HFFc6 (cell line): ENCODE measurements at places on chromosomes 2 and 18. TPM values are rescaled to one million over a fixed set of nuclear protein-coding genes. Genes with fewer than 3 reads are reported as not detected.

The KANSL1L gene
- 4.6 to 5.7 TPM (median 5.2 TPM) in 3 replicates for total RNA-seq

The NOSTRIN gene
- total RNA-seq: not detected in 3 replicates

The PKP4 gene
- total RNA-seq: 39.0 to 43.4 TPM (median 39.2 TPM) in 3 replicates

DNA sequence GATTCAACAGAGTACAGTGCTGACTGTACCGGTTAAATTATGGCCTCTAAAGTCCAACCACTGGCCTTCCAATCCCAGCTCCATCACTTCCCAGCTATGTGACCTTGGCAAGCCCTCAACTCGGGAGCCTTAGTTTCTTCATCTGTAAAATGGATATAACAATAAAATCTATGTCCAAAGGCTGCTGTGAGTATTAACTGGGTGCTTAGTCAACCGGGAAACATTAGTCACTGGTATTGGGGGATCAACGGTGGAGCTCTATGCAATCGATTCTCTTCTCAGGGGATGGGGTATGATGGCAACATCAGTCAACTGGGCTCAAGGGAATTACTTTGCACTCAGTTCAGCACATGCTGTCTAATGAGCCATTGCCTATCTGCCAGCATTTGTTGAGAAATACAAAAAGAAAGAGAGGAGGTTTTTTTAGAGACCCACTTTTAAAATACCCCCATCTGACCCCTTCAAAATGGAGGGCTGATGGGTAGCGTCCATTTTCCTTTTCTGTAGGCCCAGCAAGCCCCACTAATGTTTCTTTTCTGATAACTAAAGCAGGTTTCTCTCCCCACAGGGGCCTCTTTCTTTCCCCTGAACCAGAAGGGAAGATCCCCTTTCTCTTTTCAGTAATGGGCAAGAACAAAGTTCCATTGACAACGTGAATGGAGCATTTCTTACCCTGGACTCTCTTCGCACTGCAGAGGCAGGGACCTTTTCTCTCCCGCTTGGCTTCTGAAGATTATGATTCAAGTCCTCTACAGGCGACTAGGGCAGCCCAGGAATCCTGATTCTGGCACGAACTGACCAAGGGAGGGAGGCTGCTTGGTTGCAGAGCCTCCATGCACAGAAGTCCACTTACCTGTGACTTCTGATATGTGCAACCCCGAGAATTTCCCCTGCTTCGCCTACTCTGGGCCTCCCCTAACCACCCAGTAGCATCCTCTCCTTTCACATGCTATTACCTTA lies 8.7 kb upstream of the AGFG1 start:
- H3K4me1 ChIP-seq: peaks cover 70% of the 10 kb centered on the region
- no peaks in the 10 kb centered on the region for H3K27me3 ChIP-seq
- no peak overlapping the region for H3K27ac ChIP-seq
- no peak for DNase-seq

DNA sequence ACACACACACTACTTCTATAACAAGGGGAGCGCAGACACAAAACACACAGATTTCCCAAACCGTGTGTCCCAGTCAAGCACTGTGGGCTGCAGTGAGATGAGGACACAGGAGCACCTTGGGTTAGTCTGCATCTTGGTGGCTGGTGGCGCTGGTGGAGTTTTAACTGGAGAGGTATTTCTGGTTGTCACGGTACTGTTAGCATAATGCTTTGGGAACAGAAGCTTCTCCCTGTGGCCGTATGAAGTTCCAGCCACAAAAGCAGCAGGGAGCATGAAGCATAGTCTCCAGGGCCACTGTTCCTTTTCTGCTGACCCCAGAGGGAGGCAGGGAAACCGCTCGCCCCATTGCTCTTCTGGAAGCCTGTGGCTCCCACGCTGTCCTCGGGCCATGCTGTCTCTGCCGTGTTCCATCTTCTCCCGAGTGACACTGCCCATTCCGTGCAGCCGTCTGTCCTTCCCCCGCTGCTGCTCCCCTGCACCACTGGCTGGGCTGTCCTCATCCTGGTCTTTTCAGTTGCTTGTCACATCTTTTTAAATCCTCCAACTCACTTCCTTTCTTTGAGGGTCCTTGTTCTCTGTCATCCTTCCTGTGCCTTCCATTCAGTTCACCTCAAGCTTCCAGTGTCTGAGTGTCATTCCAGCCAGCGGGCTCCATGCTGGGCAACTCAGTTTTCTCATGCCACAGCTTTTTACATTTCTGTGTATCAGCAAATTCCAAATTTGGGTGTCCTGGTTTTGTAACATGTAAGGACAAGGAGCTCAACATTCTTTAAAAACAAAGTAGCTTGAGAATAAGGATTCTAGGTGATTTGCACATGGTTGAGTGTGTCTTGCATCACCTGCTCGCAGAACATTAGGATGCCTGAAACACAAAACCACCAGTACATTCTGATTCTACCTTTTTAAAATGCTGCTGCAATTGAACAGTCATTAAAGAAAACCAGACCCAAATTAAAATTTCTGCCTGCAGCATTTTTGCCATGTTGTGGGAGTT lies 125.0 kb downstream of the MTCL1 start:
- peaks cover 5% of the 10 kb centered on the region for H3K27me3 ChIP-seq
- H3K27ac ChIP-seq: peak overlapping the region; percentile 36; the same call in 1 of the 2 replicates
- H3K4me3 ChIP-seq: no peak overlapping the region
- H3K36me3 ChIP-seq: peaks cover 69% of the 10 kb centered on the region
- H3K4me1 ChIP-seq: peaks cover 39% of the 10 kb centered on the region

- DNase-seq: no peak
- no peak overlapping the region for H3K27ac ChIP-seq
- no peaks in the 10 kb centered on the region for H3K27me3 ChIP-seq
- H3K4me3 ChIP-seq: no peak overlapping the region
- no peaks in the 10 kb centered on the region for H3K36me3 ChIP-seq
These were observed 603.8 kb downstream of the ERBB4 start for GRCh38 chr2:211934811-211935210.

GRCh38 chr2:192026825-192027120 lies 168.0 kb downstream of the TMEFF2 start:
- H3K36me3 ChIP-seq: no peaks in the 10 kb centered on the region
- no peak overlapping the region for H3K27ac ChIP-seq
- DNase-seq: no peak
- H3K27me3 ChIP-seq: no peaks in the 10 kb centered on the region; the same call in 1 of the 2 replicates

- H3K27ac ChIP-seq: no peak overlapping the region
- DNase-seq: no peak
- no peaks in the 10 kb centered on the region for H3K4me1 ChIP-seq
- no peak overlapping the region for H3K4me3 ChIP-seq
These were observed 116.4 kb upstream of the FANCL start for GRCh38 chr2:58357521-58357920.

GRCh38 chr18:12843420-12844350 lies 40.4 kb downstream of the PTPN2 start:
- H3K27ac ChIP-seq: no peak overlapping the region
- peaks cover 49% of the 10 kb centered on the region for H3K4me1 ChIP-seq
- H3K36me3 ChIP-seq: peaks cover 14% of the 10 kb centered on the region
- no peaks in the 10 kb centered on the region for H3K27me3 ChIP-seq
- no peak for DNase-seq

GRCh38 chr2:44715671-44716081 lies 225.8 kb upstream of the SIX3 start:
- no peak overlapping the region for H3K4me3 ChIP-seq
- H3K36me3 ChIP-seq: no peaks in the 10 kb centered on the region
- peaks cover 12% of the 10 kb centered on the region for H3K4me1 ChIP-seq
- DNase-seq: peak; percentile 60

DNA sequence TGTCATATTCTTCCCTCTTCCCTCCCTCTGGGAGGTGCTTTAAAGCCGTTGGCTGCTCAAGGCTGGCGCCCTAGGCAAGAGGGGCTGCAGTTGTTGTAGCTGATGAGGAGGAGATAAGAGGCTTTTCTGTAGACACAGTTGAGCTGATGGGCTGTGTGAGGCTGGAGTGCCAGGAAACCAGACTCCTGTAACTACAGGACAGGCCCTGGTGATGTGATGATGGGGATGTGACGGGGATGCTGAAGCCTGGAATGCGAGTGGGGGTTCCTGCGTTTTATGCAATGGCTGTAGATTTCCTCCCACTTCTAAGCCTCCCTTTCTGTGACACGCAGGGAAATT lies 5.7 kb upstream of the EFR3B start:
- no peak for DNase-seq
- peaks cover 42% of the 10 kb centered on the region for H3K27me3 ChIP-seq
- peaks cover 7% of the 10 kb centered on the region for H3K4me1 ChIP-seq
- H3K36me3 ChIP-seq: peaks cover 5% of the 10 kb centered on the region
- no peak overlapping the region for H3K4me3 ChIP-seq

DNA sequence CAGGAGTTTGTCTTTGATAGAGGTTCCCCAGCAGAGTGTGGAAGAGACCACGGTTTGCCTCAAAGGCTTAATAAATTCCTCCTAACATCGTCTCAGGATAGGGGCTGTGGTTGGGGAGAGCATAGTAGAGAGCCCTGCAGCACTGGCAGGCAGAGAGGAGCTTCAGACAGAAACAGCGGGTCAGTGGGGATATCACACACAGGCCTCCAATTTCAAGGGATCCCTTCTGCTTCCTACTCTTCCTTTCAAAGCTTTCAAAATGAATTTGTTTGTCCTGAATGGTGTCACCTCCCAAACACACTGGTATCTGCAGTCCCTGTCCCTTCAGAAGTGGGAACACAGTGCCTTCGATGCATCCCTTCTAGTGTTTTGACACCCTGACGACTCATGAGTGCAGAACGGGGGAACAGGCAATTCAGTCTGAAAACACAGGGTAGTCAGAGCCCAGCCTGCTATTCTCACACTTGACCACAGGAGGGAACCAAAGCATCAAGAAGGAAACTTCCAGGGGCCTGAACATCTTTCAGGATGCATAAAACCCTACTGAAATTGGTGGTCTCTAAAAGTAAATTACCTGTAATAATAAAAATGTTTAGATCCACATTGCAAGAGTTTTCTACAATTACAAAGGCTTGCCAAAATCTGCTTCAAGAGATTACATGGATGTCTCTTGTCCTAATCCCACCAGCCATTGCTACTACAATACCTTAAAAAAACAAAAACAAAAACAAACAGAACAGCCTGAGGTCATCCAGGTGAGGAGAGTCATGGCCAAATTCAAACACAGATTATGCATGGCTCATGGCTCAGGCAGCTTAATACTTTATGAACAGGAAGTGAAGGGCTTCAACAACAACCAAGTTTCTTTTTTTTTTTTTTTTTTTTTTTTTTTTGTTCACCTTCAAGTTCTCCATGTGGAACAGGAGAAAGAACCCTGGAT lies 49.8 kb downstream of the SLC14A2 start:
- no peaks in the 10 kb centered on the region for H3K36me3 ChIP-seq
- peaks cover 8% of the 10 kb centered on the region for H3K27me3 ChIP-seq
- peaks cover 41% of the 10 kb centered on the region for H3K4me1 ChIP-seq
- DNase-seq: peak; percentile 55

DNA sequence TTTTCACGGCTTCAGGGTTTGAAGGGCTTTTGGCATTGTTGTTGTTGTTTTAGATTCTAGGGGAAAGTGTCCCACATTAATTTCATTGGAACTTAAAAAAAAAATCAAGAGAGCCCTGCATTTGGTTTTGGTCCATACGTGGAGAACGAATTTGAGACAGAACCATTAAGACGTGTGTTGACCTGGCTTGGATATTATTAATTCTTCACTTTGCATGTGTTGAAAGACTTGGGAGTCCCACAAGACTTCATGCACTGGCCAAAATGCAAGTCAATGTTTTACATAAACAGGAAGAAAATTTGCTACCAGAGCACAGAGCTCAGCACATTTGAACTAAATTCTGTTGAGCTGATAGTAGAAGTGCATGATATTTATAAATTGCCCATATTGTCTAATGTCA lies 761.2 kb upstream of the ACVR2A start:
- H3K27me3 ChIP-seq: no peaks in the 10 kb centered on the region
- H3K4me3 ChIP-seq: no peak overlapping the region
- no peak for DNase-seq
- no peaks in the 10 kb centered on the region for H3K36me3 ChIP-seq
- no peak overlapping the region for H3K27ac ChIP-seq

GRCh38 chr18:79384834-79385233 lies 10.9 kb upstream of the NFATC1 start:
- H3K36me3 ChIP-seq: no peaks in the 10 kb centered on the region
- DNase-seq: no peak
- no peak overlapping the region for H3K27ac ChIP-seq
- H3K27me3 ChIP-seq: peaks cover 21% of the 10 kb centered on the region
